KG1 (cell line): ENCODE measurements at places on chromosomes 11 and 22.

DNA sequence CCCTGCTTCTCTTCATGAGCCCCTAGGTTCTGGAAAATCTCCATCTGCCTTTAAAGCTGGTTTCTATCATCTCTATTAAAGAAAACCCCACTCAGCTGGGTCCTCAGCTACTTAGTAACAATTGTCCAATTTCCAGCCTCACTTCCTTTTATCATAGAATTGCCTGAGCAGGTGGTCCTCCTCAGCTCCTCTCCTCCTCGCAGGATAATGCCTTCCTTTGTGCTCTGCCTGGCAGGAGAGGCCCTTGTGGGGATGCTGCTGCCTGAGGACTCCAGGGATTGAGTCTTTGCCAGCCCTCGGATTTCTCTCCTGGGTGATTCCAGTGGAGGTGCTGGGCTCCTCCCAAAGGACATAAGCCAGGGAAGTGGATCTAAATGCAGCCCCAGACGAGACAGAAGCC, 448.3 kb downstream of the INSC start:
- DNase-seq = no peak

DNA sequence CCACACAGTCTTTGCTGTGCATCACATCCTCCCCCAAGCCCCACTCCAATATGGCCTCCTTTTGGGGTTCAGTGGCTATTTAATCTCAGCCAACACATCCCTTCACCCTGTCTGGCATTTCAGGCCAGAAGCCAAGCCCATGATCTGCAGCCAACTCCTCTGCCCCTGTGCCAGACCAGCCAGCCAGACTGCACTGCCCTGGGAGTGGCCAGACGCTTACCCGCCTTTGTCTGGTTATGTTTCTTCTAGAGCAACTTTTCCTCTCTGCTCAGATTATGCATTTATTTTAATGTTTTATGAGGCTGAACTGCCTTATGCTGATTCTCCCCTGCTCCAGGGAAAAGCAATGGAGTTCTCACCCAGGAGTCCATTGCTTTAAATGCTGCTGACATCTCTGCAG, 206.7 kb upstream of the TBCEL start:
- DNase-seq = no peak

DNA sequence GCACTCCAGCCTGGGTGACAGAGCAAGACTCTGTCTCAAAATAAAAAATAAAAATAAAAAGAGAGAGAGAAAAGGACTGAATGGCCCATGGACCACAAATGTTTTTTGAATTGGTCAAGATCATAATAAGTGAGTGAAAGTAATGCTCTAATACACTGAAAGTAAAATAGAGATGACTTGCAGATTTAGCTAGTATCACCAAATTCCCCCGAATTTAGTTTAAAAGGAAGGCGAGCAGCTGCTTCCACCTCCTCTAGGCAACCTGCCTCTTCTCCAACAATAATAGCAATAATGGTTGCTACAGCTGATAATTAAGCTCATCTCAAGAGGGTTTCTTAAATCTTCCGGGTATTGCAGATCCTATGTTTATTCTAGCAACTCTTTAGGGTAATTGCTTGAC, 36.8 kb downstream of the CELF1 start:
- no peak for DNase-seq

- no peak for DNase-seq
Measured at GRCh38 chr11:109680127-109680526, 258.1 kb downstream of the C11orf87 start.

- no peak for DNase-seq
Measured at GRCh38 chr11:48248902-48249301, 4.0 kb downstream of the OR4X2 start.

DNA sequence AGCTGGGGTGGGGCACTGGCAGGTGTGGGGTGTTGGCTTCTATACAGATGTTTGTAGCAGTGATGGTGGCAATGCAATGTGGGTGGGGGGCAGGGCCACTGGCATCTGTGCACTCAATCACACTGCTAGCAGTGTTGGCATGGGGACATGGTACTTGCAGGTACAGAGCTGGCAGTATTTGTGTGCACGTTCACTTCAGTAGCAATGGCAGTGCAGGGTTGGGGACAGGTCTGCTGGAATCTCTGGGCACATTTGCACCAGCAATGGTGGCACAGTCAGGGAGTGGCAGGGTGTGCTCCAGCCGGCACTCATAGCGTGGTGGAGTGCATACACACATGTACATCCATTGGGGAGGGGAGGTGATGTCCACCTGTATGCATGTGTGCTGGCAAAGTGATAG, 775.2 kb downstream of the CNTN5 start:
- DNase-seq = no peak

DNA sequence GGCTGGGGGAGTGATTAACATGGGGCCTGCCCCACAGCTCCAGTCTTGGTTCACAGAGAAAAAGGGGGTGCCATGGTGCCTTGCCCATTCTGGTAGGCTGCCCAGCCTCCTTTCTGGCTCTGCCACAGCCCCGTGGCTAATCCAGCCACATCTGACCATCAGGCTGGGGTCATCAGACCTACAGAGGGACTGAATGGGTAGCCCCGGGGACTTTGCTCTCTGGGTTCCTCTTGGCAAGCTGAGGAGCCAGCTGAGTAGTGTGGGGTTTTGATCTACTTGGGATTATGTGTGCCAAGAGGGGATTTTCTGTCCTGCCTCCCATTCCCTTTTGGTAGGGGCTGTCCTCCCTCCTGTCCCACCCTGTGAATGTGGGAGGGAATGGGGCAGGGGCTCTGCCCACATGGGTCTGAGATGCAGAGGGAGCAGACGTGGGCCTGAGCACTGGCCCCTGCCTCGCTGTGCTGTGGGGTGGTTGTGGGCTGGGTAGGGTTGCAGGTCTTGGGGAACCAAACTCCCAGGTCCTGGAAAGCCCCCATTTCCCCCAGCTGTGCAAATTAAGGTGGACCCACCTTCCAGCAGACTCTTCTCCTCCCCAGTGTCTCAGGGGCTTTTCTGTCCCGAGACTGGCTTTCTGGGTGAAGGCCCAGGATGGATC, 32.0 kb downstream of the CD82 start:
- no peak for DNase-seq

DNA sequence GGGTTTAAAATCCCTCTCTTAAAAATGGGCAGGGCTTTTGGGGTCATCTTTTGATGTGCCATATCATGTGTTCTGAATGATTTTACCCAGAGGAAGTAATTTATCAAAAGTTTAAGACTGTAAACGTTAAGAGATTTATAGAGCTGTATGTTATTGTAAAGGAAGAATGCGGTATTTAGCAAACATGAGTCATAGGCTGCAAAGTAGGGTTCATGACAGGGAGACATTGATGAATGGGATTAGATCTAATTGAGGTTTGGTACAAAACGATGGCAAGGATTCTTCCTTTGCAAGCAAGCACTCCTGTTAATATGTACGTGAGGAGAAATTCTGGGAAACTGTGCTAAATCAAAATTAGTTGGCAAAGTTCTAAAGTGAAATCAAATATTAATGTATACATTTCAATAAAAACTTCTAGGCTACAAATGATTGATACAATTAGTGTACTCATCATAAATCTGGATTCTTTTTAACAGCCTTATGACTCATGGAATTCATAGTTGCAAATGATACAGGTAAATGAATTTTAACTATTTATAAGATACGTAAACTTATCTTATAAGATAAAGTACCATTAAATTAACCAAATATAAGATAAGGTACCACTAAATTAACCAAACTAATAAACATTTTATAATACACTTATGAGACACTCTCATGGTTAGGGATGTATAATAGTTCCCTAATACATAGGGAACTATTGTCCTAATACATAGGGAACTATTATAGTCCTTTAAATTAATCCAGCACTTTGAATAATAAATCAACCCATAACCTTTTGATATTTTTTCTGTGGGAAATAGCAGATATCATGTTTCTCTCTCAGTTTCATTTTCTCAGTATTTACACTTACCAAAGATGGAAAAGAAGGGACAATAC, 58.4 kb downstream of the KIF18A start:
- DNase-seq = no peak

GRCh38 chr11:6061475-6061874, 30.9 kb upstream of the OR56A1 start:
- no peak for DNase-seq

DNA sequence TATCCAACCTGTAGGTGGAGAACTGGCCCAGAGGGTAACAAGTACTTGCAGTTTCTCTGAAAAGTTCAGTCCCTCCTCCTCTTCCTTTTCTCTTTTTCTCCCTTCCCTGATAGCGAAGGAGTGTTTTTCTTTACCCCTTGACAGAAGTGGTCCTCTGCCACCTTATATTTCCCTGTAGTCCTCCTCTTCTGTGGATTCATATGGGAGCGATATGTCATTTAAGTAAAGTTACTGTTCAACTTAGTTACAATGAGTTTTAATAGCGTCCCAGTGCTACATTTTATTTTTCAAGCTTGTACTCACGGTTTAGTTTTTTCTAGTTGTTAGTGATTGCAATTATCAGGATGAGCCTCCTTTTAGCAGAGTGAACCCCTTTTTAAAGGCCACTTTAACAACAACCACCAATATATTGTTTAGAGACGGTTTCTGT, 1.4 kb downstream of the PCF11 start:
- no peak for DNase-seq

DNA sequence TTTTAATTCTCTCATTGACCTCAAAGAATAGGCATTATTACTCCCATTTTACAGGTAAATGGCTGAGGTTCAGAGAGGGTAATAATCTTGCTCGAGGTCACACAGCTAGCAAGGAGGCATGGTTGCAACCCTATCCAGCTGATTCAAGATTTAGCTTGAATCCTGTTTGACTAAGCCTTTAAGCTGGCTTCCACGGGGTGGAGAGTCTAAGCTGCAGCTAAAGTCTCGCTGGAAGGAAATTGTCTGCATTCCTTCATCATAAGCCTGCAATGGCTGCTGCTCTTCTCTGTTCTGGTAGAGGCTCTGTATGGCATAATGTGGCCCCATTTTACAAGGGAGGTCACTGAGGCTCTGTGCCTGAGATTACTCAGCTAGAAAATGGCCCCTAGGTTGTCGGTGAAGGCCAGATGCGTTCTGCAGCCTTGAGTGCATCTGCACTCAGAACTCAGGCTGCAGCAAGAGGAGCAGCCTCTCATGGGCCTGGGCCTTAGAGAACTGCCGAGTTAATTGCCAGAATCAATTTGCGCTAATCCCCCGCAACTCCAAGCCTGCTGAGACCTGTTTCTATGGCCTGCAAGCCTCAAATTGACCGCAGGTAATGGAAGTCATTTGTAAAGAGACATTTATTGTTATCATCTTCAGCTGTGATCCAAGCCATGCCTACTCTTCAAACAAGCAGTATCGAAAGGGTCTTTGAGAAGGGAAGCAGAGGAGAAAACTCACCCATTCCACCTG, 44.1 kb upstream of the SEZ6L start:
- DNase-seq = no peak

- no peak for DNase-seq
Measured at GRCh38 chr11:120170741-120171261, 32.9 kb upstream of the TRIM29 start.

GRCh38 chr11:115117956-115118493, 386.2 kb downstream of the CADM1 start:
- no peak for DNase-seq
